ENCODE measurements at places on chromosomes 4 and X. TPM values are rescaled to one million over a fixed set of nuclear protein-coding genes. Genes with fewer than 3 reads are reported as not detected.

- DNase-seq, result no peak
- no peak overlapping the region for H3K4me3 ChIP-seq
- H3K27me3 ChIP-seq, result no peaks in the 10 kb centered on the region
- no peaks in the 10 kb centered on the region for H3K36me3 ChIP-seq
- H3K4me1 ChIP-seq, result no peaks in the 10 kb centered on the region
Observed at GRCh38 chrX:78624962-78625909, 33.9 kb downstream of the RTL3 start.

DNA sequence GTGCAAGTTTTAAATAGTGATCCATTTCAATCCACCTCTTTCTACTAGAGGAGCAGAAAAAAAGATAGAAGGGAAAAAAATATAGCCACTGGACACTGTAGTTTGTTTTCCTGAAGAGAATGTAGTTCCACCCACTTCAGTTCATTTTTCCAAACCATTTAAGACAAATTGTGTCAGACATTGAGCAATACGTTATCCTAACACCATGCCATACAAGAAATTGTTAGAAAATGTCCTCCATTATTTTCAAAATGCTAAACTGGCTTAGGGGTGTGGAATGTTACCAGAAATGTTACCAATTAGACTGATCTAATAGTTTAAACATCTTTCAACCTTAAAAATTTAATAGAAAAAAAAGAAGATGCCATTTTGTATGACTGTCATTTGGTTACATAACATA, 48.6 kb upstream of the ETNPPL start:
- no peaks in the 10 kb centered on the region for H3K27me3 ChIP-seq
- no peak overlapping the region for H3K27ac ChIP-seq
- no peak for DNase-seq
- no peaks in the 10 kb centered on the region for H3K4me1 ChIP-seq
- H3K4me3 ChIP-seq, result no peak overlapping the region
- H3K36me3 ChIP-seq, result no peaks in the 10 kb centered on the region

- peaks cover 23% of the 10 kb centered on the region for H3K4me1 ChIP-seq
- H3K27me3 ChIP-seq, result peaks cover 16% of the 10 kb centered on the region
- no peak overlapping the region for H3K27ac ChIP-seq
- no peaks in the 10 kb centered on the region for H3K36me3 ChIP-seq
Observed at GRCh38 chr4:190017357-190018200, 9.5 kb downstream of the FRG2 start.

Gene BCORL1
- total RNA-seq, result 5.6 TPM

Gene ZXDB
- total RNA-seq, result 15.7 TPM

GRCh38 chrX:41761702-41762101, 37.7 kb downstream of the GPR82 start:
- no peak overlapping the region for H3K27ac ChIP-seq
- DNase-seq, result no peak
- H3K4me1 ChIP-seq, result no peaks in the 10 kb centered on the region
- no peak overlapping the region for H3K4me3 ChIP-seq
- no peaks in the 10 kb centered on the region for H3K27me3 ChIP-seq
- no peaks in the 10 kb centered on the region for H3K36me3 ChIP-seq

DNA sequence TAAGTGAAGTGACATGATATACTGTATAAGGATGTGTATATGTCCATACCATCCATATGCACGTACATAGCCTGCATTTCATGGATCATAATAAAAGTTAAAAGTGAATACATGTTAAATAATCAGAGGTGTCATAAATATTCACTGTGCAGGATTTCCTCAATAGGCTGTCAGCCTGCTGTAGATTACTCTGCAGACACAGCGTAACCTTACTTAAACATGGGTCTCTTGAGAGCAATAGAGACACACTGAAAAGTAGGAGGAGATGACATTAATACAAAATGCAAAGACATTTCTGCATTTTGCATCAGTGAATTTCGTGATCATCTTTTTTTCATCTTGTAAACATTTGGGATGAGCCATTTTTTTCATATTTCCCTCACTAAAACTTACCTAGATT, 955.2 kb upstream of the DIAPH2 start:
- no peaks in the 10 kb centered on the region for H3K4me1 ChIP-seq
- H3K27me3 ChIP-seq, result no peaks in the 10 kb centered on the region
- no peak overlapping the region for H3K27ac ChIP-seq
- DNase-seq, result no peak
- H3K36me3 ChIP-seq, result no peaks in the 10 kb centered on the region

- H3K4me1 ChIP-seq, result peaks cover 11% of the 10 kb centered on the region
- H3K4me3 ChIP-seq, result no peak overlapping the region
Observed at GRCh38 chr4:17232566-17233253, 279.2 kb downstream of the QDPR start.

Gene PGAM4
- total RNA-seq, result not detected

Gene ESX1
- total RNA-seq, result not detected

GRCh38 chr4:67083496-67083895, 461.8 kb downstream of the CENPC start:
- DNase-seq, result no peak
- no peaks in the 10 kb centered on the region for H3K27me3 ChIP-seq
- no peak overlapping the region for H3K27ac ChIP-seq
- no peaks in the 10 kb centered on the region for H3K4me1 ChIP-seq

GRCh38 chrX:21476909-21477308, 102.7 kb downstream of the CNKSR2 start:
- H3K36me3 ChIP-seq, result no peaks in the 10 kb centered on the region
- H3K4me1 ChIP-seq, result no peaks in the 10 kb centered on the region
- no peaks in the 10 kb centered on the region for H3K27me3 ChIP-seq
- no peak overlapping the region for H3K27ac ChIP-seq
- H3K4me3 ChIP-seq, result no peak overlapping the region

All from thyroid gland (tissue), 4 donors.